ENCODE measurements at places on chromosomes 1 and 21.

DNA sequence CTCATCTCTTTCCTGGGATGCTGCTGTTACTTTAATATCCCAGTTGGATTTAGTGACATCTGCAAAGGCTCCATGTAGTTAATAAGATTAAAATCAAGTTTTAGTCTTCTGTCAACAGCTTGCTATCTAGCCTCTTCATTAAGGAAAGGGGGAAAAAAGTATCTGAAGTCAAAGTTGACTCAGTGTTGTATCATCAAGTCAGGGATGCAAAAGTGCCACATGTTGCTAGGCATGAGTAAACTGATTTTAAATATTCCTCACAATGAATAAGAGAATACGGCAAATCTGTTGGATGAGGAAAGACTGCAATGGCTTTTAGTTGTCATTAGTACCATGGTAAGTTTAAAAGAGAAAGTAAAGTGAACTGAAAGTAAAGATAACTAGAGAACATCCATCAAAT is 383.2 kb upstream of the ZRANB2 start:
- DNase-seq: peak; percentile 17

DNA sequence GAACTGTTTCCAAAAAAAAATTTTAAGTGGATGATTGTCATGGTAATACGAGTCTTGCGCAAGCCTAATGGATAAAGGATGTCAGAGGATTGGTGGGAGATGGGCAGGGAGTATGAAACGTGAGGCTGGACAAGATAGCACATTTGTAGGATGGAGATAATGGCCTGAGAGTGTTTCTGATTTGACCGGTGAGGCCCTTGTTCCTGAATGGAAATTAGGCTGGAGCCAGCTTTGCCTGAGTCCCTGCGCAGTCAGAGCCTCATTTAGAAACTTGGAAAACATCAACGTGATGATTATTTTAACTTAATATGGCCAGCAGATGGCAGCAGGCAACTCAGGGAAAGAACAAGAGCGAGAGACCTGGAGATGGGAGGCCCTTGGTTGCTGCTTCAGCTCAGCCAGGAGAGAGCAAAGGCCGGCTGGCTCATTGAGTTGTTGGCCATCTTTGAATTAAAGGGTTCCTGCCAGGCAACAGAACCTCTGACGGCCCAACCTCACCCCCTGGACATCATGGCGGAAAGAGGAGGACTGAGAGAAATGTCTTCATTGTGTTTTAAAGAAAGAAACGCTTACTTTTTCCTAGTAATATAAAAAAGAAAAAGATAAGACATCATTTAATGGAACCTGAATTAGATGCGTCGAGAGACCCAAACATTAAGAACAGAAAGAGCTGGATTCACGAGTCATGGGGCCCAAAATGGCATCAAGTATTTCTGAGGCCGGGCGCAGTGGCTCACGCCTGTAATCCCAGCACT is 80.3 kb downstream of the SELENOF start:
- peak; percentile 85 for DNase-seq

DNA sequence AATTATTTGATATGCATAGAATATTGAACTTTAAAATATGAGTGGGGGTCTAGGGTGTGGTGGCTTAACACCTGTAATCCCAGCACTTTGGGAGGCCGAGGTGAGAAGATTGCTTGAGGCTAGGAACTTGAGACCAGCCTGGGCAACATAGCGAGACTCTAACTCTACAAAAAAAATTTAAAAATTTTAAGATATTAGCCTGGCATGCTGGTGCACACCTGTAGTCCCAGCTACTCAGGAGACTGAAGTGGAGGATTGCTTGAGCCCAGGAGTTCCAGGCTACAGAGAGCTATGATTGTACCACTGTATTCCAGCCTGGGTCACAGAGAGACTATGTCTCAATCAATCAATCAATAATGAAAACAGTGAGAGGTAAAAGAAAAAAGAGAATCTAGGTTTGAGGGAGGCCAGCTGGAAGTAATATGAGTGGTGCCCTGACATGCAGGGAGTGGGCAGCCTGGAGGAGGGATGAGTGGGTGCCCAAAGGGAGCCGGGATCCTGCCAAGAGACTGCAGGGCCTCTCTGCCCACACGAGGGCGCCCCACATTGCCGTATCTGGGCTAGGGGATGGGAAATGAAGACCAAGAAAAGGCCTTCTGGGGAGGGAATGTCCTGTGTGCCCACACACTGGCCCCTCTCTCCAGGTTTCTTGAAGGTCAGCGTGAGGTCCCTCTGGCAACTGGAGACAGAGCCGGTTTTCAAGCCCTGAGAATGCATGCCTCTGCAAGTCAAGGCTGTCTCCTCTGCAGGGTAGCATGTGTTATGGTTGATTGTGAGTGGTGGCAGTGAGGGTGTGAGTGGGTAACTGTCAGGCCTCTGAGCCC is 93.9 kb upstream of the PPM1J start:
- peak; percentile 91 for DNase-seq

DNA sequence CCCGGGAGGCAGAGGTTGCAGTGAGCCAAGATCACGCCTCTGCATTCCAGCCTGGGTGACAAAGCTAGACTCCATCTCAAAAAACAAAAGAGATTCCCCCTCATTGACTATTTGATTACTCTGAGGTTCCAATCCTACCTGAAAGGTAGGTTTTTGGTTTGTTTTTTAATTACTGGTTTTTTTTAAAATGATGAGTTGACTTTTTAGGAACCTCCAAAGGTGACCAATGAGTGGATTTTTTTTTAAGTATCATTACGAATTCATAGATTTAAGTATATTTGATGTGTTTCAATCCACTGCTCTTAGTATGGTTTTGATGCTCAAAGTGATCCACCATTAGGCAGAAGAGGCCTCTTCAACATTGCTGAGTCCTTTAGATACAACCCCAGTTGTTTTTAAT is 47.9 kb upstream of the LAX1 start:
- no peak for DNase-seq

- no peak for DNase-seq
These were observed 549.5 kb upstream of the OLFM3 start for GRCh38 chr1:102546251-102546650.

GRCh38 chr1:28579401-28579800 is 12.7 kb upstream of the RAB42 start:
- no peak for DNase-seq

GRCh38 chr21:38208118-38208517 is 48.7 kb upstream of the KCNJ15 start:
- no peak for DNase-seq

DNA sequence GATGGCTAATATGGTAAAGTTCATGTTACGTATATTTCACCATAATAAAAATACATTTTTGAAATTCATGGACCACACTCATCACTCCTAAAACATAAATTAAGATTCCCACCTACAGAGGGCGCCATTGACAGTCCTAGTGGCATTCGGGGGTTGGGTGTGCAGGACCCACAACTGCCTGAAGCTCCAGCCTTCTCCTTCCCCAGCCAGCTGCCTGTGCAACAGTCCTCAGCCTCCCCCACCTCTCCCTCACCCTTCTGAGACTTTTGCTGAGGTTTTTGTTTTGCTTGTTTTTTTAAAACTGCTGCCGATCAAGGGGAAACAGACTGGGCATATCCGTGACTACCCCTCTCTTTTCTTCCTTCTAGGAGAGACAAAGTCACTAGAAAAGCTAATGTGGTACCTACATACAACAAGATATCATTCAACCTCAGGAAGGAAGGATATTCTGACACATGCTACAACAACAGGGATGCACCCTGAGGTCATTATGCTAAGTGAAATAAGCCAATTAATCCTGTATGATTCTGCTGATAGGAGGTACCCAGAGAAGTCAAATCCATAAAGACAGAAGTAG is 9.2 kb upstream of the EVA1C start:
- peak; percentile 86 for DNase-seq

DNA sequence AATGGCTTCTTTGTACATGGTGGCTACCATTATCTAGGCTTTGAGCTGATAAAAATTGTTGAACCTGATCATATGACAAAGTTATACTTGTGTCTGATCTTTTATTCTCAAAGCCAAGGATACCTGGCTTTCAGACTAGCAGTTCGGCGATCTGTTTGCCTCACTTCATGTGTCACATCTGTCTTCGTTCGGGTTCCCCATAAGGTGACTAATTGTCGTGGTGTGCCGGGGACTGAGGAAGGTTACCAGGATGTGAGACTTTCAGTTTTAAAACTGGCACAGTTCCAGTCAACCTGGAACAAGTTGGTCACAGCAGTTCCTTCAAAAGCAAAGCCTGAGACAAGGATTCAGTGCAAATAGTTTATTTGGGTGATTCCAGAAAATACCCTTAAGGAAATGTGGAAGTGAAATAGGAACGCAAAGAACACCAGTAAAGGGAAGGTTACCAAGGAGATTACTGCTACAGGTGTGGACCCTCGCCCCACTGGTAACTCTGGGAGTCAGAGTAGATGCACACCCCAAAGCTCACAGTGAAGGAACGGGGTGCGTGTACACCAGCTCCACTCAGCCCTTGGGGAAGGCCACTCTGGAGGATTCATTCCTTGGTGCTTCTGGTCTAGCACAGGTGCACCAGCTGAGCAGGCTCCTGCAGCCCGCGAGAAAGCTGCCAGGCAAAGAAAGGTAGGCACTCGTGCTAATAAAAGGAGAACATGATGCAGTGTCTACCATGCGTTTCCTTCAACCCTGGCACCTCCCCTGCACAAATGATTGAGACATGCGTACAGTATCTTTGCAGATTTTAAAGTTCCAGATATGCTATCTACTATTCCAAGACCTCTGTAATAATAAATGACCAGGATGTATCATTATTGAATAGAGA is 69.0 kb downstream of the VWA5B1 start:
- no peak for DNase-seq

GRCh38 chr1:66773227-66773626 is 21.0 kb downstream of the DYNLT5 start:
- no peak for DNase-seq

GRCh38 chr1:37471345-37472231 is 2.8 kb upstream of the ZC3H12A start:
- DNase-seq: peak; percentile 95

DNA sequence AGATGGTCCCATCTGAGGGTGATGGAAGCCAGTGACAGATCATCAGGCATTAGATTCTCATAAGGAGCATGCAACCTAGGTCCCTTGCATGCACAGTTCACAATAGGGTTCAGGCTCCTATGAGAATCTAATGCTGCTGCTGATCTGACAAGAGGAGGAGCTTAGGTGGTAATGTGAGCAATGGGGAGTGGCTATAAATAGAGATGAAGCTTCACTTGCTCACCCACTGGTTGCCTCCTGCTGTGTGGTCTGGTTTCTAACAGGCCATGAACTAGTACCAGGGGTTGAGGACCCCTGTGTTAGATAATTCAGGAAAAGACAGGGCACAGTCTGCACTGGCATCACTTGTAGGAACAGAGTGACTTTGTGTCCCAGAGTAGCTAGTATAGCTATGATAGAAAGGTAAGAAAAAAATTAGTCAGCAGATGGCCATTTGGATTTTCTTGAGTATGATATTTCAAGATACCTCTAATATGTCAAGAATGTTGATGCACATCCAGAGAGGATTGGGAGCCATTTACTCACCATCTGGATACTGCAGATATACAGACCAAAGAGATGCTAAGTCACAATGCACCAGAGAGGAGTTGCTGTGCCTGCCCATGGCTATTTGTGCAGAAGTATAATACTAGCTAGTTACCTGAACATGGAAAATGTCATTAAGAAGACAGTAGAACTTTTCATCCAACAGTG is 53.6 kb downstream of the ADCY10 start:
- peak; percentile 27 for DNase-seq

- peak; percentile 91 for DNase-seq
These were observed 132.9 kb upstream of the WNT4 start for GRCh38 chr1:22275626-22276395.

- no peak for DNase-seq
These were observed 22.4 kb upstream of the SMPDL3B start for GRCh38 chr1:27912429-27912828.

- DNase-seq: peak; percentile 31
These were observed 27.7 kb upstream of the MAGOH start for GRCh38 chr1:53266038-53266437.

DNA sequence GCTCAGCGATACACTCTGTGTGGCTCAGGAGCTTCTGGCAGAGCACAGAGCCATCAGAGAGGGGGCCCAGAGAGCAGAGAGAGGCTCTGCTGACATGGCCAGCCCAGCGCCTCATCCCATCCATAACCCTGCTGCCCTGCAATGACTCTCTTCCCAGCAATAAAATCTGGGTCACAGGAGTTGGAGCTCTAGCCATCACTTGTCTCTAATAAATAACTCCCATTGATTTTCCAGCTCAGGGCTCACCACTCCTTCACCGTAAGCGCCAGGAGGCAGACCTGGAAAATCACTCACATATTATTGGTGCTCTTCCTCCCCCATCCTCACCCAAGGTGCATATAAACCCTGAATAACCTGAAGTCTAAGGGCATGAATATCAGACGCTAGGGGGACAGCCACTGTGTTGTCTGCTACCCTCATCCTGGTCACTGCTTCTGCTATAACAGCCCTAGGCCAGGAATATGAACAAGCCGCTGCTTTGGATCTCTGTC is at the start of gene APCS:
Gene APCS (plus strand): TSS at position 366 of the 491 bp plus-strand sequence. CDS start 96 bp downstream, at position 462.
- DNase-seq: no peak

DNA sequence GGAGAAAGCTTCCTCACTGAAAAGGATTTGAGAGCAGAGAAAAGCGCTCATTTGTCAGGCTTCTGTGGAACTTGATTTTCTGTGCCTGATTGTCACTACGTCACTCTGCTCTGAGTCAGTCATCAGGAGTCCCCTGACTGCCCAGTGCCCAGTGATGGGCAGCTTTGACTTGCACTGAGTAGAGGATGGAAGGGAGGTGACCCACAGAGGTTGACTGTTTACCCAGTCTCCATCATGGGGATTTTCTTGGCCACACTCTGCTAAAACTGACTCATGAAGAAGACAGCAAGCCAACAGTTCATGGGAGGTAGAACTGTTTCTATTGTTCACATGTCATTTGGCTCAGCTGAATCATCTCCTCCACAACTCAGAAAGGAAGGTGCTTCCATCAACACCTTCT is 82.1 kb upstream of the DUSP10 start:
- peak; percentile 56 for DNase-seq

GRCh38 chr1:20233866-20234265 is 47.5 kb upstream of the PLA2G2C start:
- no peak for DNase-seq

GRCh38 chr1:193471981-193472380 is 285.6 kb upstream of the B3GALT2 start:
- no peak for DNase-seq

DNA sequence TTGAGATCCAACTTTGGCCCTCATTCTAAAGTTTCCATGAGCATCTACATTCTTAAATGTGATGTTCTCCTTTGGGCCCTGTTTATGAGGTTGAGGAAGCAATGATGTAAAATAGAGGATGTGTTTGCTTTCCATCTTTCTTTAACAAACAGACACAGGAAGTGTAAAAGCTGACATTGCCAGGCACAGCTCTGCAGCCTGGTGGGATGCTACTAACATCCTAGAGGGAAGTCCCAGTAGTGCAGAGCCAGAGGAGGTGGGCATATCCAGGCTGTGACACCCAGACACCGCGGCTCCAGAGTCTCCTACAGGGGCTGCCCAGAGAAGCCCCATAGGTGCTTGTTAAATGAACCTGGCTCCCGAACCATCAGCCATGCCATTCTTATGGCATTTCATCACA is 16.2 kb downstream of the OLFML2B start:
- no peak for DNase-seq

- peak; percentile 4 for DNase-seq
These were observed 35.0 kb downstream of the INAVA start for GRCh38 chr1:200929530-200930278.
